ENCODE measurements at places on chromosomes 6 and 20.

GRCh38 chr6:41372832-41373626 is 37.6 kb downstream of the NCR2 start:
- no peak for DNase-seq

- no peak for DNase-seq
Observed at GRCh38 chr6:163702736-163703135, 288.2 kb downstream of the QKI start.

DNA sequence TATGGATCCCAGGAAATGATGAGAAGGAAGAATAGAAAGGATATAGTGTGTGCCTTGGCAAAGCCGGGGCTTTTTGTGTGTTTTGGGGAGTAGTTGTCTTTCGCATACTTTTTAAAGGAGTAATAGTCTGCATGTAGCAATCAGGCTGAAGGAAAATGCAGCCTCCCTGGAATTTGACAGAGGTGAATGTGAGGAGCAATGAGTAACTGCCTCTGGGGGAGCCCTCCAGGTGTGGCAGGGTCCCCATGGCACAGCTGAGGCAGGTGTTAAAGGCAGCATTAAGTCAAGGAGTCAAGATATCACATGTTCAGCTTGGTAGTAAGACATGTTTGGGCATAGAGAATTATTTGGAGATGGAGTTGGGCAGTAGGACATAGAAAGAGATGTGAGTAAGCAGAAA is 203.1 kb downstream of the C6orf118 start:
- DNase-seq: no peak

DNA sequence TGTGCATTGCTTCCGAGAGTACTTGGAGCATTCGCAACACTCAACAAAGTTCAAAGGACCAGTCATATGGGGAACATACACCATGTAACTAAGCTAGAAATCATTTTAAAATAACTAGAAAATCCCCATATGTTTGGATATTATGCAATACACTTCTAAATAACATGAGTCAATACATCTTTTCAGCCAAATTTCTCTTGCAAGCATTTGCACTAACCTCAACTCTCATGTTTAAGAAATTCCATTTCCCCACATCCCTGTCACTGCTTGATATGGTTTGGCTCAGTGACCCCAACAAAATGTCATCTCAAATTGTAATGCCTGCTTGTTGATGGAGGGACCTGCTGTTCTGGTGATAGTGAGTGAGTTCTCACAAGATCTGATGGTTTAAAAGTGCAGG is 85.7 kb upstream of the CST7 start:
- DNase-seq: no peak

DNA sequence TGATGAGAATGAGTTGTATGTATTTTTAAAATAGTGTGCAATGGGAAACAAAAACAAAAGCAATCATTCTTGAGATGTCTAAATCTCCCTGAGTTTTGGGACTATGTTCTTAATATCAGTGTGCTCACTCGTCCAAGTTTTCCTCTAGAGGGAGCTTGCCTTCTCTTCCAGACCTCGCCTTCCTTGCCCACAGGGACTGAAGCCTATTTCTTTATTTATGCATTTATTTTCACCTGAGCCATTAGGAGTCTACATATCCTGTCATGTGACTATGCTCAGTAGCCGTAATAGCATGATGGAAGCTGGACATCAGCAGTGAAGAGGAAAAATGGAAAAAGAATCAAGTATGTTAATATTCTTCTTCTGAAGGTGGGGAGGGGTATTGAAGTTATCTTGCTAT is 131.2 kb downstream of the SH3BGRL2 start:
- no peak for DNase-seq

DNA sequence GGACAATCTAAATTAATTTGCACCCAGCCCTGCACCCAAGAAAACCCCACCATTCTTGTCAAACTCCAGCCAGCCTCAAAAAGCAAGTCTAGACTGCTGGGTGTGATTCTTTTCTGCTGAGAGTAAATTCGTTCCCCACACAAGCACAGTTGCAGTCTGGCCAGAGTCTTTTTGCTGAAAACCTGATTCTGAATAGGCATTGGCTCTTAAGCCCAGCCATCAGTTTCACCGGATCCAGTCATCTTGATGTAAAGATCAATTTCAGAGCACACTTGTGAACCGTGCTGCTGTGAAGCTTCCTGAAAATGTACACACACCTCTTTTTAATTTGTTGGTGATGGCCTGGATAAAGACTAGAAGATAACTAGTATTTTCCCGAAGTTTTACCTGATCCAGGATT is 159.4 kb upstream of the GGTLC1 start:
- no peak for DNase-seq

- DNase-seq: no peak
Observed at GRCh38 chr20:21353236-21353635, 44.1 kb downstream of the NKX2-4 start.

DNA sequence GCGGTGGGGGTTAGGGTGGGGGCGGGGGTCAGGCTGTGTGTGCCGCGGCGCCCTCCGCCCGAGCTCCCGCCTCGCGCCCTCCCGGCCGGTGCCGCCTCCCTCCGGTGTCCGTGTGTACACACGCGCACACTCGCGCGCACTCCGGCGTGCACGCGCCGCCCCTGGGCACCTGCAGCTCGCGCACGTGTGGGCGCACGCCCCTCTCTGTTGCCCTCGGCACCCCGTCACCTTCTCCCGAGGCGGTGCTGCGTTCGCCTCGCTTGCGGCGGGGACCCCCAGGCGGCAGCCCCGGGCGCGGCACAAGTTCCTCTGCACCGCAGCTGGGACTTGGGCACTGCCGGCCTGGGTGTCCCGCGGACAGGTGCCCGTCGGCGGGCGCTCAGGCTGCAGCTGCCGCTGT is 525 bp downstream of the MACROD2 start:
- DNase-seq: no peak

DNA sequence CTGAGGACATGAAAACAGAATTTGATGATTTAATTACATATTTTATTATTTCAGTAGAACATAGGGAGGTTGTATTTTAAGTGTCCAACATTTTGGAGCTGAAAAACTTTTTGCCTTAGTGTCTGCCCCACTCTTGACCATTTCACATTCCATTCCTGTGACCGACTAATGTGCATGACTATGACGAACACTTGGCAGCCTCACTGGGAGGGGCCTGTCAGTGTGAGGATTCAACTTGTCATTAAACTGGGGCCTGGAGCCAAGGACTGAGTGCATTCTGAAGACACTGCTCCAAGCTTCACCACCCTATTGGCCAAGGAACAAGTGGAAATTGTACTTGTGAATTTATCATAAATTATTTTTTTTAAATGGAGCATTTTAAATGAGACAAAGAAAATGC is 661.3 kb downstream of the BCKDHB start:
- peak; percentile 12 for DNase-seq

DNA sequence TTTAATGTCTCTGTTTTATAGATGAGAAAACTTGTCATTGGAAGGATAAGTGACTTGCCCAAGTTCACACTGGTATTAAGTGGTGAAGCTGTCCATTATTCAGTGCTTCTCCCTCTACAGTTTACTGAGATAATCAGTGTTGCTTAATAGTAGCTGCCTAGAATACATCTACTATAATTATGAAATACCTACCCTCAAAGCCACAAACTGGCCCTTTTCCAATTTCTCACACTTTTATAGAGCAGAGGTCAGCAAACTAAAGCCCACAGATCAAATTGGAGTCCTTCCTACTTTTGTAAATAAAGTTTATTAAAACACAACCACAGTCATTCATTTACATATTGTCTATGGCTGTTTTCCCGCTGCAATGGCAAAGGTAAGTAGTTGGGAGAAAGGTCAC is 73.5 kb downstream of the EYS start:
- no peak for DNase-seq

DNA sequence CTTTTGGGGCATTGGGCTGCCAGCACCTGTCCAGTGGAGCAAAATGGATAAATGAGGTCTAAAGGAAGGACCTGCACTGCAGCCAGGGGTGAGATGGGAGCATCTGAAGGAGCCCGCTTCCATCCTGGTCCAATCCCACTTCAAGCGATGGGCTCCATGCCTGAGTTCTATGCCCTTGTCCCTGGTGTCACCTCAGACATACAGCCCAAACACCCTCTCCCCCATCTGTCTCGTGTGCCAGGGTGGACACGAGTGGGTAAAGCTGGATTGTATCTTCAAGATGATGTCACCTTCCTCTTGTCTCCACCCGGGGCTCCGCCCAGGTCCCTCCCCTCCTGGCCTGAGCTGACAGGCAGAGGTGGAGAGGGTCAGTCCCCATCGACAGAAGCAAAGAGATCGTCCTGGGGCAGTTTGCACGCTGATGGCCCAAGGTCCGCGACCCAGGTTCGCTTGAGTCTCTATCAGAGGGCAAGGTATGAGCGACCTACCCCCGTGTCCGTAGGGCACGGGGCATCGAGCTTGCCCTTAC is 544 bp downstream of the SMIM29 start:
- DNase-seq: peak; percentile 85

DNA sequence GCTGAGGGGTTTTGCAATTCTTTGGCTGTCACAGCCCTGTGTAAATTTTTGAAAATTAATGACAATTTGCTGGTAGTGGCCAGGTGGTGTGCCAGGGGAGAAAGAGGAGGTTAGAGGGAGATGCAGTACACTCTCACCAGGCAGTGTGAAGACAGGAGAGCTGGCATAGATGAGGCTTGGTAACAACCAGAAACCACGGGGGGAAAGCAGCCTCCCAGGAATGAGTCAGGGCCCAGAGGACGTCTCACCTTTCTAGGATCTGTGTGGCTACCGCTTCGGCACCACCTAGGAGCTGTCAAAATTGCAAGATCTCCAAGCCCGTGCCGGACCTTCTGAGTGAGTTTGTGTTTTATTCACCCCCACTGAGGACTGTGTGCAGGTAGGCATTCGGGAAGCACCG is 171.4 kb downstream of the PACRG start:
- DNase-seq: no peak

DNA sequence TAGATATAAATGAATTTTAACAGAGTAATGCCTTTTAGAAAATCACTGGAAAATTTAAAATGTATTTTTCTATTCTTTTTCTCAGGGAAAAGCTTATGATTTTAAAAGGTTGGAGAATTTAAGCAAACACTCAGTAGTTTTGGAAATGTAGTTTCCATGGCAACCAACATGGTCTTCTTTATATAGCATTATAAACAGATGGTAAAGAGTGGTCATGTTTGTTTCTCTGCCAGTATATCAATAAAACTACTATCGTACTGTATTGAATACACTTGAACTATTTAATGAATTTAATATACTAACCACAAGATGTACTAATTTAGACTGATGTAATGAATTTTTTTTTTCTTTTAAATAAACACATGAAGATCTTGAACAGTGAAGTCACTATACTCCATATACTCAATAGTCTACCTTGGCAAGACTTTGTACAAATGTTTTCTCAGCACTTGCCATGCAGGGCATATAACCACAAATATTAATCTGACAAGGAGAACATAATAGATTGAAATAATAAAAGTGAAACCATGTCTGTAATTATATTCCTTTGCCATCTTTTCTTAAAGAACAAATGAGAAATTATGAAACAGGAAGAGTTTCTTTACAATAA is 105.5 kb downstream of the PDSS2 start:
- no peak for DNase-seq

- no peak for DNase-seq
Observed at GRCh38 chr6:3456898-3457709, at the start of gene SLC22A23. TSS of gene SLC22A23 (minus strand) at chr6:3457050. CDS start at chr6:3456559, 491 bp downstream.

GRCh38 chr6:14153228-14153627 is 35.7 kb downstream of the CD83 start:
- DNase-seq: no peak

- no peak for DNase-seq
Observed at GRCh38 chr6:165292657-165293056, 16.7 kb downstream of the C6orf118 start.

DNA sequence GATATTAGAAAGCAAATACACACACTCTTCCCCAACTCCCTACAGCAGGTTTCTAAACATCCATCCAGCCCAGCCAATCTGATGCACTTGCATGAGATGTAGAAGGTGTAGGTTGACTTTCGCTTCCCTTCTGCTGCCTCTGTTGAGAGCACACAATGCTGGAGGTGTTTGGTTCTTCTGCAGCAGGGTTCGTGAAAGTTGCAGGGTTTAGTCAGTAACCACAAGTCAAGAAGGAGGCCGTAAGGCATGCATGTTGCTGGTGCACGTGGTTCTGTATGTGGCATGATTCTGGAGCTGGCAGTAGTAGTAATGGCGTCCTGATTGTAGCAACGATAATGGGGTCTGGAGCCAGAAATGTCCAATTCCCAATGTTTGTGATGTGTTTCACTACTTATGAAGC is 53.0 kb downstream of the DEK start:
- no peak for DNase-seq

DNA sequence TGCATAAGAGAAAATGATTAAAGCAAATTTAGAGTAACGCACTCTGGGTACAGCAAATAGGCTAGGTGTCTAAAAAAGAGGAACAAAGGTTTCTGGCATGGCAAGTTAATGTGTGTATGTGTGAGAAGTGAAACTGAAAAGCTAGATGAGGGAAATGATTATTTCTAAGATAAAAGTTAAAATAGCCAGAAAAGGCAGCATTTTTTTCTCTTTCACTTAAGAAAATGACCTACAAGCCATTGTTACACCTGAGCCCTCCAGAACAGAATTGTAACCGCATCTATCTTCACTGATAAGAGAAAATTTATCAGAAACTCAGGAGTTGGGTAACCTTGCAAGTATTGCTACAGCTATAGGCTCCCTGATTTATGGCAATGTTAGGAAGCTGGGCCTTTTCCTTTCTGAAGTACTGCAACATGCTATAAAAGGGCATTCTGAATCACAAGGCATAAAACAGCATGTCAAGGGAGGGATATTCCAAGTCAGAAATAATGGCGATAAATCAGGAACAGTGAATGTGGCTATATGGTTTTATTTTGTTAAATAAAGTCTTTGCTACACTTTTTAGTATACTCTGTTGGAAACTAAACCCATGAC is 395.3 kb downstream of the TBC1D32 start:
- DNase-seq: no peak

DNA sequence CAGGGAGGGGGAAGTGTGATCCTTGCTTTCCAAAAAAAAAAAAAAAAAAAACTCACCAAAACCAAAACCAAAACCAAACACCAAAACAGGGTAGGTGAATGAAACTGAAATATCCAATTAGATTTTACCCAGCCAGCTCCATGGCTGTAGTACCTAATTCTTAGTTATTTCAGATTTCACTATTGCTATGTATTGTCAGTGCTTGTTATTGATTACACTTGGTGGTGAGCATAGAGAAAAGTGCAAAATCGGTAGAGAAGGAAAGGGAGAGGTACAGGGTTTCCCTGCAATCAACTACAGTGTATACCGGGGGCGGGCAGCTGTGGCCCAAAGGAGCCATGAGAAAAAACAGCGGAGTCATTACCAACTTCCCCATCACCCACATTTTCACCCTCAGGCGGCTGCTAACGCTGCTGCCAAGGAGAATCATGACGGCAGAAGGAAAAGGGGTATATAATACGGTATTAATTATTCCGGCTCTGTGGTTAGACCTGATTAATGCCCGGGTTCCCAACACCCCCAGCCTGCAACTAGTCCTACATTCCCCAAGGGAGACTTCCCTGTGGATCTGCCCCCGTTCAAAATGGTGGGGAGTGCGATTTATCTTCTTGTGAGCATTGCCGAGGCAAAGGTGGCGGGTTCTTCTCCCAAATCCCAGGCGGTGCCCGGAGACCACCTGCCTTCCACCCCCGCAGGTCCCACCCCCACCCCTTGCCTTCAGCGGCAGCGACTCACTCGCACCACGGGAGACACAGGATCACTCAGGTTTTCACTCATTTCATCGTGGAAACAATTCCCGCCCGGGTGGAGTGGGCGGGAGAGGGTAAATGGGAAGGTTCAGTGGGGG is at the start of gene C6orf62:
C6orf62 (minus strand) TSS at position 30 of the 847 bp plus-strand sequence. CDS start 486 bp downstream, outside the sequence.
- DNase-seq: no peak

- no peak for DNase-seq
Observed at GRCh38 chr6:128351255-128351514, 169.2 kb downstream of the PTPRK start.
